Aorta (tissue), 5 donors: ENCODE measurements at places on chromosomes 2 and 18. TPM values are rescaled to one million over a fixed set of nuclear protein-coding genes. Genes with fewer than 3 reads are reported as not detected.

DNA sequence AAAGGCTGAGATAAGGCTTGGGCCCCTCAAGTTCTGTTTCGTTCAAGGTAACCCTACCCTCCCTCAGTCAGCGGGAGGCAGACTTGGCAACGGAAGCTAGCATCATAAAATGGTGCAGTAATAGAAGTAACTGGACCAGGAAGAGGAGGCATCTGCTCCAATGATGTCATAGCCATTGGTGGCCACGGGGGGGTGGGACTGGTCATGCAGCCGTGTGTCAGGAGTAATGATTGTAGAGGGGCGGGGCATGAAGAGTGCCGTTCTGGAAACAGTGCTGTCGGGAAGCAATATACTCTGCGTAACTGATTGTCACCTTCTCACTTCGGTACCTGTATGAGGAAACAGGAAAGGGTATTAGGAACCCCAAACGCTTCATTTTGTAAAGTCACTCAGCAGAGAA, 6.9 kb upstream of the POLR2D start:
- no peak for DNase-seq

GRCh38 chr2:231621051-231621879, 28.6 kb downstream of the TEX44 start:
- DNase-seq = no peak

DNA sequence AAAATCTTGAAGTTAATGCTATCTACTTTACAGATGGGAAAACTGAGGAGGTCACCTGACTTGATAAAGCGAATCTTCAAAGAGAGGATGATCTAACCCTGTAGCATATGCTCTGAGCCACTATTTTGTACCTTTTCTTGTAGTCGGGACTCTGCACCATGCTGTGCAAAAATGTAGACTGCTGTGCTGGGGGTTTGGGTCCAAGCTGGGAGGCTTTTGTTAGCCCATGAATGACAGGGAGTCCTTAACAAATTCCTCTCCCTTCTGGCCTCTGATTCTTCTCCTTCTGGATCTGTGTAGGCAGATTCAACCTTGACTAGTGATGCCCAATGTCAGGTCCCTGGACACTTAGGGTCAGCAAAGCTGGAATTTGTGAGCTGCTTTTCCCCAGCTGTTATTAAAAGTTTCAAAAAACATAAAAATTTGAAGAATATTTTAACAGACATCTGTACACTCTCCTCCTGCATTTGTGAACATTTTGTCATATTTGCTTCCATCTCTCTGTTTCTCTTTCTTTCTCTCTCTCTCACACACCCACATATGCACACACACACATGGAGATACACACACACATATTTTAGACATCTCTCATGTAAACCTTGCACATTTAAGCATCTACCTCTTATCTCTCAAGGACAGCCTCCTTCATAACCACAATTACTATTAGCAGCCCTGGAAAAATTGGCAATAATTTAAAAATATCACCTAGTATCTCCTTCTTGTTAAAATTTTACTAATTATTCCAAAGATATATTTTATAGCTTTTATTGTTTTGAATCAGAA, 335.0 kb upstream of the TRIB2 start:
- no peak for DNase-seq

ABHD1 gene
- not detected for total RNA-seq

DNA sequence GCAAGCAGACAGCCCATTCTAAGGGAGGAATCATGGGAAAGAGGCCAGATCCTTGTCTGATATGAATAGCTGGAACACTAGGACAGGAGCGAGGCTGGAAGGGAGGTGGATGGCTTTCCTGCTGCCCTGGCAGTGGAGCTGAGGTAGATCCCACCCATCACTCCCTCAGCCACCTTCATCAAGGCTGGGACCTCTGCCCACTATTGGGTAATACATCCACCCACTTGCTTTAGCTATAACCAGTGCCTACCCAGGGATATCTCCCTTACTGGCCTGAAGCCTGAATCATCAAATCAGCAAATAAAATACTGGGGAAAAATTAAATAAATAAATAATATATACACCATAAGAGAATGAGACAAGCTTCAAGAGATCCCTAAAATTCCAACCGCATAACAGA, 183.2 kb upstream of the KYNU start:
- DNase-seq = no peak

TOGARAM2 gene
- 0.78 TPM for total RNA-seq

DNA sequence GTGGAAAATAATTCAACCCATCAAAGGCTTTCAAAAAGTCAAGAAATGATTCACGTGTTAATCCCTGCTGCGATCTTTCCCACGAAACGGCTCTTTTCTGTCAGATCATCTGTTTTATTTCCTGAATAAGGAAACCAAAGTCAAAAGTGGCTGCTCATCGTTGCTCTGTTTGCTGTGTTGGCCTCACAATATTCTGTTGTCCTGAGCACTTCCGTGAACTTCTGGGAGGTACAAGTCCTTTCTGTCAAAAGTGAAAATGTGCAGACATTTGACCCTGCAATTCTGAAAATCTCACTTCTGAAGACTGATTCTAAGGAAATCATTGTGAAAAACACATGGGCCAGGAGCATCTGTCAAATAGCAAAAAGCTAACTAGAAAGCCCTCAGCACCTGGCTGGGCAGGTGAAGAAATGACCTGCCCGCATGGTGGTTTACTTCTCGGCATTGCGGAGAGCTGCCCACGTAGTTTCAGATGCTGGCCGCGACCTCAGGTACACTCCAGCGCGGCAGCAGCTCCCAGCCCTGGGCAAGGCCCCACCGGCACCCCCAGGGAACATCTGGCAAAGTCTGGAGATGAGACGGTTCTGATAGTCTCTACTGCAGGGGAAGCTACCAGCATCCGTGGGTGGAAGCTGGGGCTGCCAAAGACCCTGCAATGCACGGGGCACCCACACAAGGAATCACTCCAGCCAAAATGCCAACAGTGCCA, 31.9 kb upstream of the GPC1 start:
- no peak for DNase-seq

KCTD18 gene
- 14.4 TPM for total RNA-seq

ZNF396 gene
- total RNA-seq = 1.9 TPM

TNFRSF11A gene
- 9.1 TPM for total RNA-seq

DNA sequence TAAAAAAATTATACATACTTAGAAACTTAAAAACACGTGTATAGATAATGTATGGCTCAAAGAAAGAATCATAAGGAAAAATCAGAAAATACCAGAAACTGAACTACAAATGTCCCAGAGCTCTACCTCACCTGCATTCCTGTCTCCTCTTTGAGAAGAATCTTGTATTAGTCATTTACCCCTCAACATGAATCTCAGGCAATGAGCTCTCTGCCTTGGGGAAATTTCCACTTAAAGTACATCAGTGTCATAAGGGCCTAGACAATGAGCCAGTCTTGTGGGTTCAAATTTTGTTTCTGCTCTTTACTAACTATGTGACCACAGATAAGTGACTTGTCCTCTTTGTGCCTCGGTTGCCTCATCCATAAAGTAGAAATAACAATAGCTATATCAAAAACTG, 40.1 kb downstream of the SCG2 start:
- DNase-seq = no peak

DNA sequence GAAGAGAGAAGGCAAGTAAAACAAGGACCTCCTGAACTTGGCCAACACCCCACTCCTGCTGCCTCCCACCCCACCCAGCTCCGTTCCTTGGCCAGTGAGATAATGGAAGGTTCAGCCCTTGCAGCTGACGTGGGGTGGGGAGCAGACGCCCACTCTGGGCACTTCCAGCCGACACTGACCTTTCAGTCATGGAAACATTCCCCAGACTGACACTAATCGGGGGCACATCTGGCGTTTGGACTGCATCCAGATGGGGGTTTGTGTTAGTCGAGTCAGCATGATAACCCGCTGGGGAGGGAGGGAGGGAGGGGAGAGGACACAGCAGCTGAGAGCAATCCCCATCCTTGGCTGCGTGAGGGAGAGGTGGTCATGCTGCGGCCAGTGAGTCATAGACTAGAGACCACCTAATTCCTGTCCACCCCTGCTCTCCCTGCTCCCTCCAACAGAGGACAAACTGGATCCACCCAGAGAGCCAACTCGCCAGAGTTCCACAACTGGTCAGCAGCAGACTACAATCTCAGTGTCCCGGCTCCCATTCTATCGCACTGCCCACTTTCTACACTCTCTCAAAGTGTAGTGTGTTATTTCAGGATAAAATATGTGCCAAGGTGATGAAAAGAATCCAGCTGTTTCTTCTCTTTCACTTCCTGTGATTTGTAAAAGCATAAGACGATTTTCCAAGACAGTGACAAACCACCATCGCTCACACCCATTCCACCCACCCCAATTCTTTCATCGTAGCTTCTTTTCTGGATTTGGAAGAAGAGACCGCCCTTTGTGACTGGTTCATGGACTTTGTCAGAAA, 115.4 kb upstream of the PKDCC start:
- peak; percentile 91 for DNase-seq

- no peak for DNase-seq
Observed at GRCh38 chr2:111165084-111165483, 44.4 kb downstream of the BCL2L11 start.

GRCh38 chr2:160664603-160665140, 171.1 kb upstream of the RBMS1 start:
- no peak for DNase-seq

DNA sequence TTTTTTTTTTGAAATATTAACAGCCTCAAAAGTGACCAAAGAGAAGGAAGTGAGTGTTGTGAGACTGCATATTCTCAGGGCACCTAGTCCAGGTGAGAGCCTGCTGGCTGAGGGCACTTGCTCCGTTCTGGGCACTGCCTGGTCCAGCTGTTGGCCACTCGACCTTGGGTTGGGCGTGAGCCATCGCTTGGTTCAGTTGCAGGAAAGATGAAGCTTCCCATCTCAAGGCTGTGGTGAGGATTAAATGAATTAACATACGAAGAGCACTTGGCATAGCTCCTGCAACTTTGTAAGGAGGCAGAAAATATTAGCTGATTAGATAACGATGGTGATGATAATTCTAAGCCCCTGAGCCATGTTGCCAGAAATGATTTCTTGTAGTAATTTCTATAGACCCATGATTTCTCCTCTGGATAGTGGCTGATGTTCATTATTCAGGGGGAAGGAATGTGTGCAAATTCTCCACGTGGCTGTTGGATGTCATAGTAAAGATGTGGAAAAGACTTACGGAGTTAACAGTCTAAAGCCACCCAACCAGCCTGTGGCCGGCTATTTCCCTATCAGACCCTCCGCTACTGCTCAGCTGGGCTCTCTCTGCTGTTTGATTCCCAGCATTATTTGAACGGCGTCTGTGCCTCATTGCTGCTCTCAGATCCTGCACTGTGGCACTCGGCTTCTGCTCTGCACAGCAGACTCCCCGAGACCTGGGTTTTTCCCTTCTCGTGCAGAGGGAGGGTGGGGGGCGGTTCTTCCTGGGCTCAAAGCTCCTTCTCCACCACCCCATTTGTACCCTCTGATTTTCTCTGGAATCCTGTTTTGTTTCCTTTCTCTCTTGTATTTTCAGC, 221.1 kb downstream of the GALR1 start:
- DNase-seq = no peak

- DNase-seq = no peak
Observed at GRCh38 chr2:84493514-84493913, 22.8 kb upstream of the DNAH6 start.

REG3G gene
- total RNA-seq = 0.96 TPM

EFEMP1 gene
- 793 TPM for total RNA-seq

GRCh38 chr2:109519513-109519912, 94.3 kb downstream of the SEPTIN10 start:
- DNase-seq = no peak

CPO gene
- 0.58 TPM for total RNA-seq

- no peak for DNase-seq
Observed at GRCh38 chr2:175187378-175187777, 5.9 kb upstream of the ATP5MC3 start.

DNA sequence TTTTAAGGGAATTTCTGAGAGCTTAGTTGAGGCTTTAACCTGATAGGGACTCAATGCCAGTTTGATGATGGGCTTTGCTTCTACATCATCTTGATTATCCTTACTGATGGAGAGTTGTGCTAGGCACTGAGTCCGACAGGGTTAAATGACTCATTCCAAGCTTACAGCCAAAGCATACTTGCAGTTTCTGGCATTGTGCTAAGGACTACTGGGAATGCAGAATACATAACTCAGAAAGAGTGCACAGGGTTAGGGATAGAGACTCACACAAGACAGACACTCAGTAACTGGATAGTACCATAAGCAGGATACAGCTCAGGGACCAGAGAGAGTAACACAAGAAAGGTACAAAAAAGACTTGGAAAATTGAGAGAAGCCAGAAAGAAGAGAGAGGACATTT, 94.1 kb upstream of the SLC14A2 start:
- no peak for DNase-seq

- DNase-seq = no peak
Observed at GRCh38 chr18:7927119-7927518, 360.0 kb downstream of the PTPRM start.

DNA sequence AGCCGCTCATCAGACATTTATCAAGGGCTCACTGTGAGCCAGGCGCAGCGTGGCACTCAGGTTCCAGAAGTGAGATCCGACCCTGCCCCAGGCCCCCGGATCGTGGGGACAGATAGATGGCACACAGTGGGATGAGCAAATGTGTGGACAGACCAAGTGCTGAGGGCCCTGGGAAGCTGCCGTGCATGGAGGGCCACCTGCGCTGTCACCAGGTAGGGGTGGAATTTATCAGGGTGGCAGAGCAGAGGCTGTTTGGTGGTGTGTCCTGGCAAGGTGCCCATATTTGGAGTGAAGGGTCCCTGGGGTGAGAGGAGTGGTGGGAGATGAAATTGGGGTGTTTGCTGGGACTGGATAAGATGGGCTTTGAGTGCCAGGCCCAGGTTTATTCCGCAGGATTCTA, 92.8 kb upstream of the HS6ST1 start:
- no peak for DNase-seq

- DNase-seq = no peak
Observed at GRCh38 chr2:210611466-210611865, 55.1 kb downstream of the CPS1 start.

- no peak for DNase-seq
Observed at GRCh38 chr2:216130346-216130971, 21.3 kb downstream of the XRCC5 start.

MTX2 gene
- 18.0 TPM for total RNA-seq

DNA sequence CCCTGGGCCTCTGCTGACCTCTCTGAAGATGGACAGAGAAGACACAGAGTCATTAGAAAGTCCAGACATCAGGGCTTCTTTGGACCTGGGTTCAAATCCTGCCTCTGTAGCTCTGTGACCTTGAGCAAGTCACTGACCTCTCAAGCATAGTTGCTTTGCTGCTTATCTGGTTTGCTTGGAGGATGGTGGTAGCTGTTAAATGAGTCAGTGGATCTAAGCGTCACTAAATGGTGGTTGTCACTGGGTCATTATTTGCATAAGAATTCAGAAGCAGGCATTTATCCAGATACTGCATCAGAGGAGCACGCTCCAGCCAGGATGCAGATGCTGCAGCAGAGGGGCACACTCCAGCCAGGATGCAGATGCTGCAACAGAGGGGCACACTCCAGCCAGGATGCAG, 229.2 kb downstream of the GLI2 start:
- DNase-seq = no peak

PID1 gene
- 88.6 TPM for total RNA-seq

- DNase-seq = no peak
Observed at GRCh38 chr2:190771726-190772125, 108.9 kb upstream of the GLS start.

IL1RN gene
- 7.1 TPM for total RNA-seq

- peak; percentile 94 for DNase-seq
Observed at GRCh38 chr2:9139491-9140443, 66.8 kb upstream of the ASAP2 start.

- DNase-seq = no peak
Observed at GRCh38 chr2:229335877-229336346, 64.8 kb upstream of the PID1 start.

- no peak for DNase-seq
Observed at GRCh38 chr2:23475036-23475435, 90.1 kb downstream of the KLHL29 start.
